ENCODE measurements at places on chromosomes 2 and 18. TPM values are rescaled to one million over a fixed set of nuclear protein-coding genes. Genes with fewer than 3 reads are reported as not detected.

SLC9A4 gene
- not detected for total RNA-seq

PROC gene
- not detected for total RNA-seq

RAB12 gene
- total RNA-seq = 60.4 TPM

FBXO48 gene
- 0.26 TPM for total RNA-seq

Measured in fibroblast of lung (primary cell).